ENCODE measurements at places on chromosomes 3 and 15. TPM values are rescaled to one million over a fixed set of nuclear protein-coding genes. Genes with fewer than 3 reads are reported as not detected.
A peak's percentile ranks its signal among the peaks of the same experiment; 100 is the strongest.

LRRIQ4 gene
- total RNA-seq: not detected

SMCO1 gene
- not detected for total RNA-seq

WDR93 gene
- total RNA-seq: not detected

SLC6A1 gene
- total RNA-seq: not detected

ALDH1A2 gene
- not detected for total RNA-seq

ITGA11 gene
- 0.12 TPM for total RNA-seq

- H3K4me3 ChIP-seq: no peak overlapping the region
- DNase-seq: no peak
- no peak overlapping the region for H3K27ac ChIP-seq
- H3K4me1 ChIP-seq: peaks cover 3% of the 10 kb centered on the region
Measured at GRCh38 chr15:49223536-49224274, 53.7 kb downstream of the GALK2 start.

GRCh38 chr15:39558421-39558820, 22.5 kb upstream of the THBS1 start:
- H3K4me3 ChIP-seq: no peak overlapping the region
- no peaks in the 10 kb centered on the region for H3K27me3 ChIP-seq
- no peaks in the 10 kb centered on the region for H3K36me3 ChIP-seq
- no peak overlapping the region for H3K27ac ChIP-seq

DNA sequence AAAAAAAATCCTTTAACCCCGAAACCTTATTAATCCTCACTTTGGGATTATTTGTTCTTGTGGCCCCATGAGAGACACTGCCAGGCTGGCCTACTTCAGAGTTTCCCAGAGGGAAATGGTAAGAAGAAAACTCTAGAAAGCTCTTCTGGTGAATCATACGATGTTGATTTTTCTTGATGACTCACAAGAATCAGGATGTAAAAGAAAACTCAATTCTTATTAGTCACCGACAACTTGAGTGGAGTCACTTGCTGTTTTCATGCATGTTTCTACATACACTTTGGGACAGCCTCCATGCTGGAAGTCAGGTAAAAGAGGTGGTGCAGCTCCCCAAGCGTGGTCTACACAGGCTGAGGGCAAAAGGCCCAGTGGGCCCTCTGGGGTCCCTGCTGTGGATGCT, 42.8 kb downstream of the MYO5C start:
- DNase-seq: peak; percentile 21
- no peaks in the 10 kb centered on the region for H3K27me3 ChIP-seq
- H3K4me1 ChIP-seq: peaks cover 15% of the 10 kb centered on the region
- H3K4me3 ChIP-seq: no peak overlapping the region
- H3K36me3 ChIP-seq: no peaks in the 10 kb centered on the region
- peak overlapping the region; percentile 50 for H3K27ac ChIP-seq

DNA sequence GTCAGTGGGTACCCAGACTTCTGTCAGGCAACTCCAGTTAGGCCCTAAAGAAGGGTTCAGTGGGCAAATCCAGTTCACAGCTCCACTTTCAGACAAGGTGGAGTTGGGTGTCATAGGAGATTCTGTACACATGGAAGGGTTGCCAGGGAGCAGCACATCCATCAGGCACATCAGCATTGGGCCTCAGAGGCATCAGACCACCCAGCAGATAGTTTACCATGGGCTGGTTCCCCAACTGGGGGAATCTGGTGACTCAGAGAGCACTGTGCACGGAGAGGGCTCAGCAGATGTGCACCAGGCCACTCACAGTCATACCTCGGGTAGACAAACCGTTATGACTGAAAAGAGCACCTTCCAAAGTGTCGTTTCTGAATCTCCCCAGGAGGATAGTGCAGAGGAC, 27.2 kb downstream of the SYNM start:
- H3K4me3 ChIP-seq: no peak overlapping the region
- H3K4me1 ChIP-seq: no peaks in the 10 kb centered on the region
- H3K27me3 ChIP-seq: no peaks in the 10 kb centered on the region
- no peak for DNase-seq
- H3K27ac ChIP-seq: no peak overlapping the region

GRCh38 chr3:114234745-114235144, 2.6 kb downstream of the ZNF80 start:
- no peak overlapping the region for H3K4me3 ChIP-seq
- peak overlapping the region; percentile 39 for H3K27ac ChIP-seq
- no peak for DNase-seq
- no peaks in the 10 kb centered on the region for H3K36me3 ChIP-seq
- peaks cover 49% of the 10 kb centered on the region for H3K4me1 ChIP-seq

DNA sequence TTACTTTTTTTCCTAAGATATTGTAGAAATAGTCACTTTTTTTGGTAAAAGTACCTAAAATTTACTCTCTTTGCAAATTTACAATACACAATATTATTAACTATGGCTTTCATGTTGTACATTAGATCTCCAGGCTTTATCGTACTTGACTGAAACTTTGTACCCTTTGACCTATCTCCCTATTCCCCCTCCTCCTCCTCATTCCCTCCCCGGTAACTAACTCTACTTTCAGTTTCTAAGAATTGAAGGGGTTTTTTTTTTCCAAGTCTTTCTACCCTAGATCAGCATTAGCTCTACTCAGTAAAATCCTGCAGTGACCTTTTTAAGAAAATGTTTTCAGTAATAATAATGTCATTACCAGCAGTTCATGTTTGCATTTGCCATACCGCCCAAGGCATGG, 10.1 kb downstream of the HACL1 start:
- no peak overlapping the region for H3K27ac ChIP-seq
- H3K27me3 ChIP-seq: no peaks in the 10 kb centered on the region
- no peaks in the 10 kb centered on the region for H3K4me1 ChIP-seq

DNA sequence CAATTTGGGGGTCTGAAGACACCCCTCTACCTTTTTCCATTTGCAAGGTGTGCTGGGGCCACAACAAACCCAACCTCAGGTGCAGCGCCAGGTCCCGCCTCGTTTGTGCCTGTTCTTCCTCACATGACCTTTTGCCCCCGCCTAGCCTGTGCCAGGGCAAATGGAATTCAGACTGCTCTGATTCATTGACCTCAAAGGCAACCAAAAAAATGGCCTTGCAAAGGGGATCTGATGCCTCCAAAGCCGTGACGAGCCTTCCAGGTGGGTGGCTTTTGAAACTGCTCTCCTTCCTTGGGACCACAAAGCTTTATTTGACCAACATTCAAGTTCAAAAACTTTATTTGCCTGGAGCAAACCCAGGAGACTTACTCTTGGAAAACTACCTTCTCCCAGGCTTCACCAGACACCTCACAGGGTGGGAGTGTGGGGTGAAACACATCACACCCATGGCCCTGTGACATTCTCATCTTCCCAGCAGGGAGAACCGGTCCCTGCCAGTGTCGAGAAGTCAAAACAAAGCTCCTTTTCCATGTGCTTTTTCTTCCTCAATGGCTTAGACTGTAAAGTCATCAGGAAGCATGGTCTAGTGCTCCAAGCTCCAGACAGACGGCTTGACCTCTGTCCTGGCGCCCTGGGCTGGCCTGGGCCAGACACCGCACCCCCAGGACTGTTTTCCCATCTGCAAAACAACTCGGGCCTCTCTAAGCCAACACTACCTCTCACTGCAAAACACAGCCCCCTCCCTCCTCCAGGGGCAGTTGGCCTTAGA, 103.9 kb upstream of the HES1 start:
- H3K27ac ChIP-seq: no peak overlapping the region
- H3K4me1 ChIP-seq: peaks cover 4% of the 10 kb centered on the region
- H3K4me3 ChIP-seq: no peak overlapping the region
- H3K27me3 ChIP-seq: peaks cover 1% of the 10 kb centered on the region
- DNase-seq: no peak
- H3K36me3 ChIP-seq: no peaks in the 10 kb centered on the region

- no peaks in the 10 kb centered on the region for H3K27me3 ChIP-seq
- H3K36me3 ChIP-seq: no peaks in the 10 kb centered on the region
- H3K4me3 ChIP-seq: no peak overlapping the region
Measured at GRCh38 chr3:24450160-24450907, 44.3 kb downstream of the THRB start.

DNA sequence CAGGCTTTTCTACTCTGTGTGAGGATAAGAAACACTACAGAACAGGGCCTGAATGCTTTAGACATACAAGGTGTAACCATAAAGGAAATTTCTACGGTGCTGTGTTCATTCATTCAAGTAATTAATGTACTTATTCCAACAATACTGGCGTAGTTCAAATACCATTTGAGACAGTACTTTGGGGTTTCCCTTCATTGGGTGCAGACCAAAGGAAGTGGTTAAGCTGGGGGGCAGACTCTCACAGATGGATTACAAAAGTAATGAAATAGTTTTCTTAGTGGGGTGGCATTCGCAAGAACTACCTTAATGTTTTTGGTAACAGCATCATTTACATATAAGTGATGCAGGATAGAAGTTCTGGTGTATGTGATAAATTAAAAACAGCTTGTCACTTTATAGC, 65.9 kb downstream of the BTD start:
- DNase-seq: peak; percentile 60
- H3K4me1 ChIP-seq: peaks cover 20% of the 10 kb centered on the region
- peak overlapping the region; percentile 30 for H3K27ac ChIP-seq
- H3K27me3 ChIP-seq: no peaks in the 10 kb centered on the region

- no peak overlapping the region for H3K4me3 ChIP-seq
- H3K27me3 ChIP-seq: peaks cover 14% of the 10 kb centered on the region
- H3K27ac ChIP-seq: no peak overlapping the region
- H3K36me3 ChIP-seq: no peaks in the 10 kb centered on the region
Measured at GRCh38 chr15:69039516-69040225, 25.2 kb downstream of the NOX5 start.

GRCh38 chr3:126130081-126130855, 46.3 kb upstream of the SLC41A3 start:
- DNase-seq: no peak
- H3K27ac ChIP-seq: no peak overlapping the region
- no peaks in the 10 kb centered on the region for H3K36me3 ChIP-seq
- H3K4me3 ChIP-seq: no peak overlapping the region
- H3K4me1 ChIP-seq: no peaks in the 10 kb centered on the region

DNA sequence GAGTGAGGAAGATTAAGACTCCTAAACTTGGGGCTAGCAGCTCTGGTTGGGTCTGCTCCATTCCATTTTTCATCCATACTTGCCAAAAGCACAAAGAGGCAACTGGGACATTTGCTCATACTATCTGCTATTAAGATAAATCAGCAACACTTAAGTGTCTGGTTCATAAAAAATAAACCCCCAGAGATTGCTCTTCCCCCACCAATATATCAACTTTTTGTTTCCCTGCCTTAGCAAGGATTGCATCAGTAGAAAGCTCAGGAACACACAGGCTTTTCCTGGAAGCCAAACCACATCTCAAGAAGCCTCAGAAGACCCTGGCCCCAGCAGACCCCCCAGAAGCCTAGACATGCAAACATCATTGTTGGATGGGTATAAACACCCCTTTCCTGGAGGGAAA, 232.4 kb upstream of the WNT5A start:
- peaks cover 9% of the 10 kb centered on the region for H3K27me3 ChIP-seq
- no peak overlapping the region for H3K27ac ChIP-seq
- DNase-seq: no peak
- H3K4me1 ChIP-seq: no peaks in the 10 kb centered on the region
- H3K36me3 ChIP-seq: no peaks in the 10 kb centered on the region

DNA sequence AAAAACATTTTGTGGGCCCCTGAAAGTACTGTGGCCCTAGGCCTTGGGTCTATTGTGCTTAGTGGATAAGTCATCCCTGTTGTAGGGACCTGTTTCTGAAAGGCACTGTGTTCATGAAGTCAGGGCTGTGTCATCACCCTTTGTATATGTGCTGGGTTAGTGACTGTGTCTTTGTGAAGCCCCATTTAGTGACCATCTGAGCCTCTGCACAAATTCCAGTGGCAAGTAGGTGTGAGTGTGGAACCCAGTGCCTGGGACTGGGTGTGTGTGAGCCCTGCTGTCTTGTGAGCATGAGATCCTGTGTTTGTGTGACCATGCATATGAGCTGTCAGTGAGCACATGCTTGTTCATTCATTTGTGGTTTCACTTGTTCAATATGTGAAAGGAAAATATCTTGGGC, 1.2 kb upstream of the HYAL1 start:
- H3K4me3 ChIP-seq: no peak overlapping the region
- H3K27ac ChIP-seq: no peak overlapping the region
- no peaks in the 10 kb centered on the region for H3K27me3 ChIP-seq
- H3K36me3 ChIP-seq: peaks cover 1% of the 10 kb centered on the region

DNA sequence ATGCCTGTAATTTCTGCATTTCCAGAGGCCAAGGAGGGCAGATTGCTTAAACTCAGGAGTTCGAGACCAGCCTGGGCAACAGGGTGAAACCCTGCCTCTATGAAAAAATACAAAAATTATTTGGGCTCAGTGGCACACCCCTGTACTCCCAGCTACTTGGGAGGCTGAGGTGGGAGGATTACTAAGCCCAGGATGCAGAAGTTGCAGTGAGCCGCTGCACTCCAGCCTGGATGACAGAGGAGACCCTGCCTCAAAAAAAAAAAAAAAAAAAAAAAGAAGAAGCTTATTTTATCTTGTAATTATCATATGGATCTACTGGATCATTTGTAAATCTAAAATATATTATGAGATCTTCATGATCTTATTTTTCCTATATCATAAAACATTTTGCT, 84.1 kb downstream of the PPCDC start:
- peaks cover 22% of the 10 kb centered on the region for H3K27me3 ChIP-seq
- no peaks in the 10 kb centered on the region for H3K36me3 ChIP-seq
- DNase-seq: no peak
- H3K4me1 ChIP-seq: peaks cover 24% of the 10 kb centered on the region

- H3K36me3 ChIP-seq: no peaks in the 10 kb centered on the region
- no peaks in the 10 kb centered on the region for H3K4me1 ChIP-seq
- no peak for DNase-seq
- no peak overlapping the region for H3K27ac ChIP-seq
- no peak overlapping the region for H3K4me3 ChIP-seq
- no peaks in the 10 kb centered on the region for H3K27me3 ChIP-seq
Measured at GRCh38 chr3:165503825-165504224, 307.6 kb upstream of the SLITRK3 start.

GRCh38 chr3:133479401-133479800, 79.5 kb downstream of the BFSP2 start:
- H3K27ac ChIP-seq: no peak overlapping the region
- H3K4me1 ChIP-seq: peaks cover 47% of the 10 kb centered on the region
- no peak overlapping the region for H3K4me3 ChIP-seq
- no peak for DNase-seq
- H3K36me3 ChIP-seq: no peaks in the 10 kb centered on the region

All from activated naive CD4-positive, alpha-beta T cell treated with anti-CD3 and anti-CD28 coated beads for 36 hours (primary cell).